Glutamatergic neuron (in vitro differentiated cells): ENCODE measurements at places on chromosomes 13 and 19. TPM values are rescaled to one million over a fixed set of nuclear protein-coding genes. Genes with fewer than 3 reads are reported as not detected.

GRCh38 chr19:11226716-11227166 lies 12.7 kb upstream of the ANGPTL8 start:
- DNase-seq, result no peak

DNA sequence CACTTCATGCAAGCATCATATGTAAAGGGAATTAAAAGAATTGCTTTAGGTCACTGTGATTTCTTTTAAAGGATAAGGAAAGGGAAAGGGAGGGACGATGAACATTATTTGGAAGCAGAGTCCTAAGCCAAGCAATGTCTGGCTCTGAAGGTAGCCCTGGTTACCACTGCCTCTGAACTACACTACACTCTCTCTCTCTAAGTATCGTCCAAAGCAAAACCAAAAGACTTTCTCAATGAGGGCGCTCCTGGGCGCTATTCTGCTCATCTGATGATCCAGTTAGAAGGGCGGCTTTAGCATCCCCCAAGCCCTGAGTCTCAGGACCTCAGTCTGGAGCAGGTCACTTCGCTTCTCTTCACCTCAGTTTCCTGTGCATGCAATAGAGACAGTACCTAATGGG lies 26.2 kb downstream of the FOXO1 start:
- DNase-seq, result no peak

- no peak for DNase-seq
These were observed 440.5 kb downstream of the OXGR1 start for GRCh38 chr13:96553796-96554195.

- DNase-seq, result no peak
These were observed 1055.6 kb downstream of the PCDH17 start for GRCh38 chr13:58687148-58687547.

GRCh38 chr13:35761440-35762252 lies 285.2 kb upstream of the MAB21L1 start:
- DNase-seq, result no peak

- DNase-seq, result peak; percentile 15
These were observed 74.3 kb upstream of the UBL3 start for GRCh38 chr13:29924482-29925350.

DNA sequence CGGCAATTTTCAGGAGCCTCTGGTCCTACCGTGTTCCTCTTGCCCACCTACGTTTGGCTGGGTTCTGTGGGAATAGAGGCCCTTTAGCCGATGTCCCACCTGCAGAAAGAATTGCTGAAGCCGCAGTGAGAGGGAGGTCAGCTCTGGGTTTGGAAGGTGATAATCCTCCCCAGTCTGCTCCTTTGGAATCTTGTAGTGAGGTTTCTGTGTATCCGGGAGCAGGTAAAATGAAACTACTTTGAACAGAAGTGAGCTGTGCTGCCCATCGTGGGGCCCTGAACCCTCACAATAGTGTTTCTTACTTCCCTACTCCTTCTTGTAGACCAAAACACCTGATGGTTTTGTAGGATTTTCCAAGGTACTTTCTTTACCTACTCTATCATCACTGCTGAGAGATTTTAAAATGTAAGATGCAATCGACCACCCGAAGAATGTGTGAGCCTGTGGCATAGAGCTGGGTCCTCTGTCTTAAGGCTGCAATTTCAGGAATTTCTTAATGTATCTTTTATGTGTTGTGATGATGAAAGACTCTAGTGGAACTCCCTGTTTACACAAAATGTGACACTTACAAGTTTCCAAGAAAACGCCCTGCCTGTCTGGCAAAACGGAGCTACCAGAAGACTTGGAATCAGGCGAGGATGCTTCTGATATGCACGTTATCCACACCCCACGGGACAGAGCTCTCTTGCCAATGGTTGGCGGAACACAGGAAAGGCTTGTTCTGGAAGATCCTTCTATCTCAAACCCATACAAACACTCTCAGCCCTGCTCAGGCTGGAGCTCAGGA lies 76.1 kb downstream of the RGCC start:
- DNase-seq, result no peak

Gene ZNF571
- 6.1 TPM for total RNA-seq

Gene RAB4B
- 43.2 TPM for total RNA-seq
